ENCODE measurements at places on chromosomes 1 and 21. TPM values are rescaled to one million over a fixed set of nuclear protein-coding genes. Genes with fewer than 3 reads are reported as not detected.

DNA sequence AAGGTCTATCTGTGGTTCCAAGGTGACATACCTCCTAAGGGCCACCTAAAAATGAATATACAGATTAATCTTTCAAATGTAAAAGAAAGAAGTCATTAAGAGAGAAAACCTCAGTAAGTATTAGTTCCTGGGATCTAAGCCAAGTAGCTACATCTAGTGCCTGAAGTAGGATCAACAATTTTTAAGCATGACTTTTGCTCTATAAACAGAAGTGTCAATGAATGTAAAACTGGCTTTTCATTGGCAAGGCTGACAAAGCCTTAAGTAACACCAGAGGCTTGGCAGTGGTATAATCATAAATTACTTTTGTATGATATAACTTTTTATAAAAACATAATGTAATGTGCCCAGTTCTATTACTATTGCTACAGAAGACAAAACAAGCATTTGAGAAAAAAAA lies 12.2 kb upstream of the ACADM start:
- no peak for DNase-seq

GRCh38 chr1:8061673-8062386 lies 35.7 kb upstream of the ERRFI1 start:
- DNase-seq: no peak

- peak; percentile 65 for DNase-seq
Observed at GRCh38 chr1:109790735-109791494, 27.2 kb upstream of the EPS8L3 start.

DNA sequence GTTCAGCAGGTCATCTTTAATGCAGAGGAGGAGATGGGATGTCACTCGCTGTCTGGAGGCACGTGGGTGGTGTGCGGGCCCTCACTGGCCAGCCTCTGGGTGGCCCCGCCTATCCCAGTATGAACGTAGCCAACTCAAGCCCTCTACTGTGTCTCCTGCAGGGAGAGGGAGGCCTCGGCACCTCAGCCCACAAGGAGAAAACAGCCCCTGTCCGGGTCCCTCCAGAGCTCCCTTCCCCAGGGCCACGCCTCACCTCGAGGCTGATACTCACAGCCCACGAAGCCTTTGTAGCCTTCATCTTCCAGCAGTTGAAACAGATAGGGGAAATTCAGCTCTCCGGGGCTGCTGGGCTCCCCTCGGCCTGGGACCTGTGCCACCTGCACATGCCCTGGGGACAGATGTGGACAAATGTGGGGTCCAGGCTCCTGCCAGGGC lies 2.6 kb downstream of the HYI start:
- no peak for DNase-seq

The TRIM58 gene
- total RNA-seq: 3.3 TPM

The FCGR3A gene
- total RNA-seq: 2.9 TPM
